SK-N-SH (cell line): ENCODE measurements at places on chromosomes 7 and 10.

DNA sequence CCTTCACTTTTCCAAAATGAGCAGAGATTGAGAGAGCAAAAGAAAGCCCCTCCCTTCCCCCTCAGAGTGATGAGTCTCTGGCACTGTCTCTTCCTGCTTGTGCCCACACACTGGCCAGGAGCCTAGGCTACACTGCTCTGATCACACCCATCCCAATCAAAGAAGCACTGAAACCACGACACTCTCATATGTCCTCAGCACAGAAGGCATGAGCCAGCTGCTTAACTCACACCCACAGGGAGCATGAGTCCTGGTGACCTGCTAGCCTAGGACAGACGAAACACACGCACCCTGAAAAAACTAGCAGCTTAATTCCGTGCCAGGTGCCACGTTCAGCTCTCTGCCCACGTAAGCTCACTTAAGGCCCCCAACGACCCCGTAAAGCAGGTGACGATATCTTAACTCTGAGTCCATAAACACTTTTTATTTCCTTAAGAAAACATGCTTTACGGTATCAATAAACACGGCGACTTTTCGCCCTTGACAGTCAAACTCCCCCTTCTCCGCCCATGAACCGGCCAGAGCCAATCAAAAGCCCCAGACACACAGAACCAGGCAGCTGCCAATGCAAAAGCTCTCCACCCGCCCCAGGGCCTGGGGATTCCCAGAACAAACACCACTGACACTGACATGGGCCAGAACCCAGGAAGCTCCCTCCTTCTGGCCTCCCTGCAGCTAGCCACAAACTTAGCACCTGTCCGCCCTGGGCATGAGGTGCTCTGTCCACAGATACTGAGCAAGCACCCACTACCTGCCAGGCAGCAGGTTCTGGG, 69.0 kb downstream of the TNRC18 start:
- DNase-seq = peak; percentile 99

DNA sequence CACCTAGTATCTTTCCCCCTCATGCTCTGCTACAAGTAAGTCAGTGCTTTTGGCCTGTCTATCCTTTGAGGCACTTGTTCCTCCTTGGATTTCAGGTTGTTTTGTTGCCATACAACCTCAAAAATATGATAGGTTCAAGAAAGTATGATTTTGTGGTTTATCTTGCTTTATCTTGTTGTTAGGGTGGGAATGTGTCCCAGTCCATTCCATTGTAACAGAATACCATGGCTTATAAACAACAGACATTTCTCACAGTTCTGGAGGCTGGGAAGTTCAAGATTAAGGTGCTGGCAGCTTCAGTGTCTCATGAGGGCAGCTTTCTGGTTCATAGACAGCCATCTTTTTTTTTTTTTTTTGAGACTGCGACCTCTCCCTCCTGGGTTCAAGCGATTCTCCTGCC, 72.1 kb downstream of the TMEM270 start:
- DNase-seq = no peak

GRCh38 chr10:63829573-63830149, 308.5 kb downstream of the REEP3 start:
- DNase-seq = no peak

GRCh38 chr10:88755753-88756152, 4.1 kb upstream of the LIPN start:
- DNase-seq = no peak

GRCh38 chr10:35910234-35910633, 268.1 kb upstream of the FZD8 start:
- DNase-seq = no peak

GRCh38 chr10:122462533-122463465, 1.4 kb downstream of the HTRA1 start:
- peak; percentile 56 for DNase-seq

DNA sequence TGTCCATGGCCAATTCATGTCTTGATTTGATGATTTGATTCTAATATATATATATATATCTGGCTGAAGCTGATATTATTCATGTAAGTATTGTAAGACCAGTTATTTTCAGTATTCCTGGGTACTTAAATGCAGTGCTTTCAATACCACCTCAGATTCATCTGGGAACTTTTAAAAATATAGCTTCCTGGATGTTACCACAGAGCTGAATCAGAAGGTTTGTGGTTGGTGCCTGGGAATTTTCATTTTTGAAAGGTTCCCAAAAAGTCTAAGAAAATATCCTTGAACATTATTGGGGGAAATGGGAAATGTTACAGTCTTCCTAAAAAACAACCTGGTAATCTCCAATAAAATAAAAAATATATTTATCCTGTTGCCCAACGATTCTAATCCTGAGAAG, 10.7 kb upstream of the PPP3CB start:
- DNase-seq = no peak

GRCh38 chr10:29860166-29860565, 199.2 kb downstream of the JCAD start:
- no peak for DNase-seq

DNA sequence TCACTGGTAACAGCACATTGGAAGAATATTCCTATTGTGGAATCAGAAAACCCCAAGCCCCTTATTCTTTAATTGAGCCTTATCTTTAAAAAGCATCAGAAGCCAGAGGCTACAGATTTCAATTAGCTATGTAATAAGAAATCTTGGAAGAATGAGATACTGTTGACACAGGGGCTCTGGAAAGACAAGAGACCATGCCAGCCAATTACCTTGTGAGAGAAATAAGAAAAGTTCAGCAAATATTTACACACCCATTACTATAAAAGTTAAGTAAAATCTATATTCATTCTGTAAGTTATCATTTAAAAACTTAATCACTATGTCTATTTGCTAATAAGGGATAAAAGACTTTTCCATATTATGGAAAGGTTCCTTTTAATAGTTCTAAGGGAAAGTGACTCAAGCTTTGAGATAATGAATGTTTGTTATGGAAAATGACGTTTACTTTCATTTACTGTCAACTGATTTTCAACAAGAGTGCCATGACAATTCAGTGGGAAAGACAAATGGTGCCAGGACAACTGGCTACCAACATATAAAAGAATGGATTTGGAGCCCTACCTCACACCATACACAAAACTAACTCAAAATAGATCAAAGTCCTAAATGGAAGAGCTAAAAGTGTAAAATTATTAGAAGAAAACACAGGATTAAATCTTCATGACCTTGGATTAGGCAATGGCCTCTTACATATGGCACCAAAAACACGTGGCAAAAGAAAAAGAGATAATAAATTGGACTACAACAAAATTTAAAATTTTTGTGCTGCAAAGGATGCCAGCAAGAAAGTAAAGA, 28.3 kb downstream of the ZFAND2A start:
- no peak for DNase-seq
